ENCODE measurements at places on chromosomes 13 and 19.

DNA sequence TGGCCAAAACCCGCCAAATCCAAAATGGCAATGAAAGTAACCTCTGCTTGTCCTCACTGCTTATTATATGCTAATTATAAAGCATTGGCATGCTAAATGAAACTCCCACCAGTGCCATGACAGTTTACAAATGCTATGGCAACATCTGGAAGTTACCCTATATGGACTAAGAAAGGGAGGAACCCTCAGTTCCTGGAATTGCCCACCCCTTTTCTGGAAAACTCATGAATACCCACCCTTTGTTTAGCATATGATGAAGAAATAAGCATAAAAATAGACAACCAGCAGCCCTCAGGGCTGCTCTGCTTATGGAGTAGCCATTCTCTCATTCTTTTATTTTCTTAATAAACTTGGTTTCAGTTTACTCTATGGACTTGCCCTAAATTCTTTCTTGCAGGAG is 269.8 kb downstream of the OLFM4 start:
- no peak for DNase-seq

DNA sequence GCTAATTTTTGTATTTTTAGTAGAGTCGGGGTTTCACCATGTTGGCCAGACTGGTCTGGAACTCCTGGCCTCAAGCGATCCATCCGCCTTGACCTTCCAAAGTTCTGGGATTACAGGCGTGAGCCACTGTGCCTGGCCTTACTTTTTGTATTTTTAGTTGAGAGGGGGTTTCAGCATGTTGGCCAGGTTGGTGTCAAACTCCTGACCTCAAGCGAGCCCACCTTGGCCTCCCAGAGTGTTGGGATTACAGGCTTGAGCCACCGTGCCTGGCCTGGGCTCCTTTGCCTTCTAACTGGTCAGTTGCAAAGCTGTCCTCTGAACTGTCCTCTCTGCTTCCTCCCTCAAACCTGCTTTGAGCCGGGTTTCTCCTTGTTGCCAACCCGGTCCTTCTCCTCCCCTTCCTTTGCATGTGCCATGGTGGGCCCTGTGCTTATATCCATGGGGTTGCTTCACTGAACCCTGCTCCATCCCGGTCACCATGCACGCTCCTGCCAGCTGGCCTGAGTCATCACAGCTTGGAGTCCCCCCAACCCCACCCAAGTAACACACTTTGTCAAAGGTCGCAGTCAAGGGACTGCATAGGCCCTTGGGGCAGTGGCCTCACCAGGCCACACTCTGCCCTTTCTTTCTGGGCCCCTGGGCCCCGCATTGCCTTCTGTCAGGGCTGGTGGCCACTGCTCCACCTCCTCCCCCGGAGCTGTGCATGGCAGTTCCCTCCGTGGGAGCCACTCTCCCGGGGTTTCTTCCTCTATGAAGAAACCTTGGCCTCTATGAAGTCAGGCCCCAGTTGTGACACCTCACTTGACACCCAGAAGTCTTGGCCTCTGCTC is 21.2 kb downstream of the WTIP start:
- no peak for DNase-seq

DNA sequence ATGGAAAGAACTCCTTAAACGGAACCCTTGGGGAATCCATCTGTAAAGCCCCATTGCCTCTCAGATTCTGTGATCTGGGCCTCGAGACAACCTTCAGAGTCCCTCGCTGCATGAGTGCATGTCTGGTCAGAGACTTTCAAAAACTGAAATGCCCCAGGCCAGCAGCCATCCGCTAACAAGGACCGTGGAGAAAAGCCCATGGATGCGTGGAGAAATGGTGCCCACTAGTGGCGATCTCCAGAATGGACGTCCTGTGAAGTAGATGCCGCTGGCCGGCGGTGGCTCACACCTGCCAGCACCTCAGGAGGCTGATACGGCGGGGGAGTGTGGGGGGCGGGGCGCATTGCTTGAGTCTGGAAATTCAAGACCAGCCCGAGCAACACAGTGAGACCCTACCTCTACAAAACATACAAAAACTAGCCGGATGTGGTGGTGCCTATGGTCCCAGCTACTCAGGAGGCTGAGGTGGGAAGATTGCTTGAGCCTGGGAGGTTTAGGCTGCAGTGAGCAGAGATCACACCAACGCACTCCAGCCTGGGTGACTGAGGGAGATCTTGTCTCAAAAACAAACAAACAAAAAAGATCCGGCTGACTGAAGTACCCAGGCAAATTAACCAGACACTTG is 7.9 kb upstream of the CDC16 start:
- peak; percentile 75 for DNase-seq

GRCh38 chr19:17347361-17347760 is 10.0 kb downstream of the GTPBP3 start:
- DNase-seq, result no peak

DNA sequence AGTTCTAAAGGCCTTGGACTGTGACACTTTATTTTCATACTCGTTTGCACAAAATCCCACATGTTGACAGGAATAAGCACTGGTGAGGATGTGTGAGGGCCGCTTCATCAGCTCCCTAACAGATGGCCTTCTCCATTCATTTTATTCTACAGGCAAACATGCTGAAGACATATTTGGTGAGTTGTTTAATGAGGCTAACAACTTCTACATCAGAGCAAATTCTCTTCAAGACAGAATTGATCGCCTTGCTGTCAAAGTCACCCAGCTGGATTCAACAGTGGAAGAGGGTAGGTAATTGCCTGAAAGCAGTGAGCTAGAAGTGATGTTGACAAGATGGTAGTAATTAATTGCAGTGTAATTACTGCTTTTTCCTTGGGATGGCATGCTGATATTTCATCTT is 95.7 kb downstream of the GPR12 start:
- no peak for DNase-seq

DNA sequence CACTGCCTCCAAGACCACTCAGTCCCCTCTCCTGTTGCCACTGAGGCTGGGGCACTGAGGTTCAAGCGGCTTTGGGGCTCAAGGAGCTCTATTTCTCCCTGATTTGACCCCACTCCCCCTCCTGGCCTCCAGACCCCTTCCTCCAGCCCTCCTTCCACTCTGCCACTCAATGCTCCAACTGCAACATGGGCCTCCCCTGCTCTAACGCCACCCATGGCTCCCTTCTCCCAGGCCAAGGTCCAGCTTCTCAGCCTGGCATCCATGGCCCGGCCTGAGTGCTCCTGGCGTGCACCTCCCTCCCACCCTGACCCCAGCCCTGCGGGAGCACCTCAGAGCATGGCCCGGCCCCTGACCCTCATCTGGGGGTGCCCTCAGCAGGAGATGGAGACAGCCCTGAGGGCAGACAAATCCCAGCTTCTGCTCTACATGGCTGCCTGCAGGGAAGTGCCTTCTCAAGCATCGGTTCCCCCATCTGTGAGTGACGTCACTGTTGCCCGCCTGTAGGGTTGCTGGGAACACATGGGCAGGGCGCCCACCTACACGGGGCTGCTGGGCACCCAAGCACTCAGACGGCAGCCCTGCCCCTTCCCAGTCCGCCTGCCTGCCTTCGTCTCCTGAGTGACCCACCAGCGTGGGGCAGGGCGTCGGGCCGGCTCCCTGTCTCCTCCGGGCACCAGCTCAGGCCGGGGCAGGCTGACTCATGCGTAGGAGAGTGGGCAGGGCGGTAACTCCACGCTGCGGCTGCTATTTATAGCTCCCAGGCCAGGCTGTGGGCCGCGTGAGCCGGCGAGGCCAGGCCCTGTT is 1.6 kb upstream of the DIRAS1 start:
- DNase-seq, result no peak

DNA sequence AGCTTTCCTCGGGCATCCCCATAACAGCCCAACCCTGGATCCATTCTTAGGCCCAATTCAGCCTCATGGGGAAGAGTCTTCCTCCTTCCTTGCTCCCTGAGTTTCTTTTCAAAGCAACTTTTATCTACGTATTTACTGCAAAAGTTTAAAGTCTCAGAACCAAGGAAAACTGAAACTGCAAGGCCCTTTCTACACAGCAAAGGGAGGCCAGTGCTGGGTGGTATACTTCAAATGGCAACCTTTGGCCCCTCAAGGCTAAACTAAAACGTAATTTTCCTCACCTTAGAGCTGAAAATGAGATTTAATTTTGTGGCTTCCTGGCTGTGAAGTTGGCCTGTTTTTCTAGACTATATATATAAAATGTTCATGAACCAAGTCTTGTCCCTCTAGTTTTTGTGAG is 5.6 kb downstream of the CDX2 start:
- DNase-seq, result no peak

GRCh38 chr13:44040070-44040817 is 160.5 kb downstream of the LACC1 start:
- DNase-seq, result no peak

GRCh38 chr19:52621376-52621775 is 16.8 kb downstream of the ZNF83 start:
- DNase-seq, result no peak

DNA sequence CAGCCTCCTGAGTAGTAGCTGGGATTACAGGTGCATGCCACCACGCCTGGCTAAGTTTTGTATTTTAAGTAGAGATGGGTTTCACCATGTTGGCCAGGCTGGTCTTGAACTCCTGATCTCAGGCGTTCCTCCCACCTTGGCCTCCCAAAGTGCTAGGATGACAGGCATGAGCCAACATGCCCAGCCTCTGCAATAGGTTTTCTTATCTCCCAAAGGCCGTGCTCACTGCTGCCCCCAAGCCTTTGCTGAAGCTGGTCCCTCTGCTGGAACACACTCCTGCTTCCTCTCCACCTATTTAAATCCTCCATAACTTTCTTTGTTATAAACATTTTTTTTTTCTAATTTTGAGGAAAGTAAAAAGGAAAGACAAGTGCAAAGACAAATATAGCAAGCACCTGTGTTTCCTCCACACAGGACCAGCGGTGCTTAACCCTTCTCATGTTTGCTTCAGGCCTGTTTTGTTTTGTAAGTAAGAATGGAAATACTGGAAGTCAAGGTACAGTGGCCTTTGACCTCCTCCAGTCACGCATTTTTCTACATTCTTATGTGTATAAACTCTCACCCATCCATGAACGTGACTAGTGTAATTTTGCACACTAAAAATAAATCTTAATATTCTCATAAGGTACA is 14.5 kb upstream of the TNFAIP8L1 start:
- DNase-seq, result no peak

DNA sequence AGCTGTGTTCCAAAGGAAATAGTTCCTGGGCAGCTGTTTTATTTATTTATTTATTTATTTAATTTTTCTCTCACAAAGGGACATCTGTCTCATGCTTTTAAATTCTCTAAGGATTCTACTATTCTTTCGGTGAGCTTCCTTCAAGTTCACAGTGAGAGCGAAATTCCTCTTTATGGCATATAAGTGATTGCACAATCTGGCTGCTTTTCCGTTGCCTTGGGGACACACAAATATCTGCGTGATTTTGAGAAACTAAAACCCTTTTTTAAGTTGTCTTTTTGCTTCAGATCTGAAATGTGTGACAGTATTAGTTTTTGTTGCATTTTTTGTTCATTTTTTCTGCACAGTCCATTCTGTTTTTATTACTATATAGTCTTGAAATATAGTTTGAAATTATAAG is 19.2 kb downstream of the ZNF486 start:
- DNase-seq, result no peak

DNA sequence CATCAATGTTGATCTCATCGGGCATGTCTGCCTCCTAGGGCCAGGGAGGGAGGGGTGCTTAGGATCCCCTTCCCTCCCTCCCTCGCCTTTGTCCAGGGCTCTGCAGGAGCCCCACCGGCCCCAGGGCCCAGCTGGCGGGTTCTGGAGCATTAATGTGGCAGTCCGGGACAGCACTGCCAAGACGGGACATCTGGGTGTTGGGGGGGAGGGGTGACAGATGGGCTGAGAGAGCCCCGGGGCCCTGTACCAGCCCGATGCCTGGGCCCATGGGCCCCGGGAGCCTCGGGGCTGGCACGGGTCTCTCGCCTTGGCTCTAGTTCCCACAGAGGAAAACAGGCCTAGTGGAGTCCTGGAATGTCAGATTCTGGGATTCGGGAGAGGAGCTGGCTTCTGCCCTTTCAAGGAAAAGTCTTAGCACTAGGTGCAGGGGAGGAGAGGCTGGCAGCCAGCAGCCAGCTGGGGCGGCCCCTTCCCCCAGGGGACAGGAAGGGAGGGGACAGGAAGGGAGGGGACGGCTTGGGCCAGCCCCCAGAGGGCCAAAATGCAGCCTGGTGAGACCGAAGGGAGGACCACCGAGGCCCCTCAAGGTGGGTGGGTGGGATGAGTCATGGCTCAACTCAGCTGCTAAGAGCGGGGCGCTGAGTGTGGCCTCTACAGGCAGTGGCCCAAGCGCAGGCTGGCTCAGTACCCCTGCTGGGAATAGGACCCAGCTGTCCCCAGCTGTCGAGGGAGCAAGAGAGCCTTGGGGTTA is 3.1 kb downstream of the PPP1R14A start:
- DNase-seq, result no peak

- DNase-seq, result no peak
Observed at GRCh38 chr13:57857945-57858344, 226.4 kb downstream of the PCDH17 start.

DNA sequence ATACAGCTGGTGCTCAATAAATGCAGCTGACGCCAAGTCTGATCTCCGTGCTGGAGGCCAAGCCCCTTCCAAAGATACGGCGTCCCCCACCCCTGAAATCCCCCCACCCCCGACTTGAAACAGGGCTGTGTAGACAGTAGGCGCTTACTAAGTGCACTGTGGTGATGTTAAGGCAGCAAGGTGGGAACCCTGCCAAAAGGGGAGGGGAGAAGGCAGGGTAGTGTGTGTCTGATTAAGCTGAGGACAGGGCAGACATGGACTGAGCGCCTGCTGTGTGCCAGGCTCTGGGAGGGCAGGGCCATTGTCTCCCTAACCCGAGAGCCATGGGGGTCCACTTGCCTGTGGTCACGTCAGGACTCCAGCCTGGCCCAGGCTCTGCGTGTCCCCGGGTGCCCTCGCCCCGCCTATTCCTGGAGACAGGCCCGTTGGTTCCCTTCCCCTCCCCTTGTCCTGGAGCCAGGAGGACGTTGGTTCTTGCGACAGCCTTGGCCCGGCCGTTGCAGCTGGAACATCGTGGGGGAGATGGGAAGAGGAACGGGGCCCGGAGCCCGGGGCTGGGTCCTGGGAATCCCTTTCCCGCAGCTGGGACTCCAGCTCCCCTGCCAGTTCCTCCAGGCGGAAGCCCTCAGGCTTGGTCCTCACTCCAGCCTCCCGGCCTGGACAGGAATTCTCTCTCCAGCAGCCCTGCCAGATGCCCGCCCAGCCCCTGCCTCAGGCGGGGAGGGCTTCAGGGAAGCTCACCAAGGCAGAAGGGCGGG is 1.7 kb upstream of the ELANE start:
- DNase-seq, result no peak

DNA sequence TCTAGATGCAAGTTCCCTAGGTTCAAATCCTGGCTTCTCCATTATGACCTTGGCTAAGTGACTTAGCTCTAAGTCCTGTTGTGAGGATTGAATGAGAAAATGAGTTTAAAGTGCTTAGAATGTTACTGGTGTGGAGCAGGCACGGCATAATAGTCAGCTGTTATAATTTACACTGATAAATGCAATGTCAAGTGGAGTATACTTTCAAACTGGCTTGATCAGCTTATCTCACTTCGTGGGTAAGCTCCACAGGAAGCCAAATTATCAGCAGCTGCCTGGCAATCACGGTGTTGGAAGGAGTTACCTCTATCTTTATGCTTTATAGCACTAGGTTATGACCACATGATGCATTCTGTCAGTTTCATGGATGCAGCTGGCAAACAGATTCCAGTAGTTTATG is 272.8 kb downstream of the OLFM4 start:
- no peak for DNase-seq
